ENCODE measurements at places on chromosomes 3 and 15.

GRCh38 chr3:133138017-133138416, 99.8 kb downstream of the TMEM108 start:
- DNase-seq: no peak

GRCh38 chr3:37995652-37996641, 5.4 kb downstream of the VILL start:
- no peak for DNase-seq

DNA sequence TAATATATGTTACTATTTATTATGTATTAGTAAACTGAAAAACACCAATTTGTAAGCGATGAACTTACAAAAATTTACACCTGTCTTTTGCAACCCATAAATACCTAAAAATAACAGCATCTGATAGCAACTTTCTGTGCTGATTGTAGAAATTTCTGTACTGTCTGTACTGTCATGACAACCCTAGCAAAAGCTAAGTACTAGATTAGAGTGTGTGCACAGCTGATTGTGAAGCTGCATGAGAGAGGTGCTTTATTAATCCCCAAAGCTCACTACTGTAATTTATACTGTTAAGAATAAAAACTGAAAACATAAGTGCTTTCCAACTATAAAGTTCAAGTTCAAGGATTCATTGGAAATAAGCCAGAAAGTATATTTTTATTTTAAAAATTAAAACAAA, 815 bp downstream of the BCL2A1 start:
- DNase-seq: no peak

- no peak for DNase-seq
These were observed 147.9 kb upstream of the GAP43 start for GRCh38 chr3:115475178-115476041.

- no peak for DNase-seq
These were observed 1280.5 kb downstream of the OTOL1 start for GRCh38 chr3:162777118-162777517.

DNA sequence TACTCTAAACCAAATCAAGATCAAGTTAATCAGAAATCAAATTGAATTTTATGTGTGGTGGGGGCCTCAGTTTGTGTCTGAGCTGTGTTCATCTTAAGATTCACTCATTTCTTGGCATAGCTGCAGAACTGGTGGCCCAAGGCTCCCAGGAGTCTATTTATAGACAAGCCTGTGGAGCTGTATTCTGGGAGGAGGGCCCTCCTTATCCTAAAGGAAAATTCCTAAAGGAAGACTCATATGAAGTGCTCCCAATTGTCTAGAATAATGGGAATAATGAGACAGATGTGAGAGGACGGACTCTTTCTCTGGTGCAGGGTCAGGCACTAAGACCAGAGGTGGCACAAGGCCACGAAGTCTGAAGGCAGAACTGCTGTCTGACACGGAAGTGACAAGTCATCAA, 38.9 kb downstream of the C3orf85 start:
- no peak for DNase-seq

DNA sequence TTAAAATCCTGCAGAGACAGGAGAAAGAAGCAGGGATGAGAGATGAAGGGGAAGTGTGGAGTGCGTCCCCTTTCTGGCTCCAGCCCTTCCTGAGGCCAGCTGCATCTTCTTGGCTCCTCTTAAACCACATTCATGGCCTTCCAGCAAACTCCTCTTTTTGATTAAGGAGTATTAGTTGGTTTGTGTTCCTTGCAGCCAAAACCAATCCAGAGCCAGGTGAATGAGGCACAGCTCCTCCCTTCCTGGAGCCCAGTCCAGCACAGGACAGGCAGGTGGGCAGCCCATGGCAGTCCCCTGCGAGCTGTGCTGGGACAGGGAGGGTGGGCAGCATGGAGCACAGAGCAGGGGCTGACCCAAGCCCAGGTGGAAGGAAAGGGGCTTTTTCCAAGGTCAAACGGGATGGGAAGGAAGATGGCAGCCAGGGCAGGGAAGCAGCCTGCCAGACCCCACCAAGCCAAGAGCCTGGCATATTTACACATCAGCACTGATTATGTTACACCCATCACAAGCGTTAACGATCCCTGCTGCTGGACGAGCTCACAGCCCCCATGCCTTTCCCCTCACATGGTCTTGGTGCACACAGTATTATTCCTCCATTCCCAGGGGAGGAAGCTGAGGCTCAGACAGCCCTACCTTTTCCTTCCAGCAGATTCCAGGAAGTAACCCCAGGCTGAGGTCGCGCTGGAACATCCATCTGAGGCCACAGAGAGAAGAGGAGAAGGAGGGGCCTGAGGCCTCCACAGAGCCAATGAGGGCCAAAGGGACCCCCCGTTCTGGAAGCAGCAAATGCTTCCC, 175.6 kb downstream of the SMAD6 start:
- DNase-seq: no peak

DNA sequence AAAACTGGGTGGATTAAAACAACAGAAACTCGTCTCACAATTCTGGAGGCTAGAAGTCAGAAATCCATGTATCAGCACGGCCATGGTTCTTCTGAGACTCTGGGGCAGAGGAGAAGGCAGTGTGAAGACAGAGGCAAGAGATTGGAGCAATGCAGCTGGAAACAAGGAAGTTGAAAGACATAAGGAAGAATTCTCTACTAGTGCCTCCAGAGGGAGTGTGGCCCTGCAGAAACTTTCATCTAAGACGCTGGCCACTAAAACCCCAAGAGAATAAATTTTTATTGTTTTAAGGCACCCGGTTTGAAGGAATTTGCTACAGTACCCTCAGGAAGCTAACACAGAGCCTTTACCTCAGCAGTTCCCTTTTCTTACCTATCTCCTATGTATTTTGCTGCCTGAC, 1012.2 kb upstream of the CADM2 start:
- no peak for DNase-seq

GRCh38 chr15:26087395-26087794, 224.3 kb upstream of the ATP10A start:
- no peak for DNase-seq

GRCh38 chr3:67382536-67382935, 271.9 kb downstream of the SUCLG2 start:
- no peak for DNase-seq

DNA sequence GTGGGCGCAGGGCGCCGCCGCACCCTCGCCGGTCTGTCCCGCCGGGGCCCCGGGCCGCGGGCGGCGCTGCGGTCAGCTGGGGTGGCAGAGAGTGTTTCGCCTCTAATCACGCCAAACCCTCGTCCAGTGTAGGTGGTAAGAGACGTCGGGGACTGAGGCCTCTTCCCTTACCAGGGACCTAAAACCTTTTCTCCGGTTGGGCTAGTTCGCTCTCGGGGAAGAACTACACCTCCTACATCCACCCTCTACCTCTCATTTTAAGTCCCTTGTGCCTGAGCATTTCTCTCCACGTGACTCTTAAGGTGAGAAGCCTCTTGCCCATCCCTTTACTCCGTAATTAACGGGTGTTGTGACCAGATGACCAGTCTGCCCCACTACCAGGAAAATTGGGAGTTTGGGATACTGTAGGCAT, 520 bp downstream of the TMEM42 start:
- no peak for DNase-seq

GRCh38 chr3:100316641-100317069, 17.9 kb upstream of the NIT2 start:
- peak; percentile 34 for DNase-seq

- no peak for DNase-seq
These were observed 567.8 kb downstream of the IGSF11 start for GRCh38 chr3:118466795-118467330.

GRCh38 chr3:164851204-164851603, 227.1 kb downstream of the SI start:
- DNase-seq: no peak

GRCh38 chr3:143283432-143284128, 164.0 kb downstream of the CHST2 start:
- peak; percentile 39 for DNase-seq

DNA sequence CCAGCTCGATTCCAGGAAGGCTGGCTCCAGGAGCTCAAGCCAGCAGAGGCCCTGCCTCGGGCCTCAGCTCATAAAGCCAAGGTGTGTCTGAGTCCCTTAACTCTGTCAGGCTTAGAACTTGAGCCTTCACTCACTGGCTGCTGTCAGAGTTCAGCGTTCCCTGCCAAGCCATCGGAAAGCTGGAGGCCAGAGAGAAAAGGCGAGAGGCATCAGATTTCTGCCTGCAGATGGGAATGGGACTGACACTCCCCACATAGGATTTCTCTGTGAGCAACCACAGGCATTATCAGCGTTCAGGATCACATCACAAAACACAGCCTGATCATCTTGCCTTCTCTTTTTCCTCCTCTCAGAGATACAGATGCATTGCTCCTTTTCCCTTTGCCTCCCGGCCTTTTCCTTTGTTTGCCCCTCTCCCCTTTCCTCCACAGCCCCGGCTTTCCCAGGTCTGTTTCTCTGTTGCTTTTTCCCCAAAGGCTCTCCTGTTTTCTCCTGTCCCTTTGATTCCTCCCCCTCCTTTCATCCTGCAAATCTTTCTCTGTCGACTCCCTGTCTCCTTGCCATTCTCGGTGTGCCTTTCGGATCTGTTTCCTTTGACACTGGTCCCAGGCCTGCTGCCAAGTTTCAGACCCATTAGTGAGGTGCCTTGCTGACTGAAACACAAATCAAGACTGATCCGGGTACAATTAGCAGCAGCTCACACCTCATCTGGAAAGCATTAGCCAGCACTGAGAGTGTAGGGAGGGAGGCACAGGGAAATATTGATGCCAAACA, 44.5 kb upstream of the BOC start:
- DNase-seq: no peak

DNA sequence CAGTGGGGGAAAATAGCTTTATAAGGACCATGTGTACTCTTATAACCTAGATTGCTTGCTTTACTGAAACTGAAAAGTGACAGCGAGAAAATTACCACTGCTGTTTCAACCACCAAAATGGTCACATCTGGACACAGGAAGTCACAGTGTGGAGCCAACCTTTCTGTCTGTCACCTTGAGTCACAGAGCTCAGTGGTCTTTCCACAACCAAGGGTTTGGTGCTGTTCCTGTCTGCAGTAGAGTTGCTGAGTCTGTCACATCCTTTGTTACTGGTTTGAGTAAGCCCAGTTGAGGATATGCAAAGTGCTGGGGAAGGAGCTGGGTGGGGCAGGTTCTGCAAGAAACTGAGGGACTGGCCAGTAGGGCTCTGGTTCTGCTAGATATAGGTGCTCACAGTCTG, 139.1 kb upstream of the EIF1B start:
- no peak for DNase-seq

- peak; percentile 80 for DNase-seq
These were observed 83.9 kb downstream of the CHSY1 start for GRCh38 chr15:101167753-101168462.

Measured in activated T-cell treated with anti-CD3 and anti-CD28 coated beads, Interleukin-2, amount 50 U/mL, for 48 hours (primary cell).